B cell (primary cell): ENCODE measurements at places on chromosomes 2 and 18. TPM values are rescaled to one million over a fixed set of nuclear protein-coding genes. Genes with fewer than 3 reads are reported as not detected.

- DNase-seq = no peak
These were observed 74.7 kb upstream of the KCNJ3 start for GRCh38 chr2:154623819-154624218.

DNA sequence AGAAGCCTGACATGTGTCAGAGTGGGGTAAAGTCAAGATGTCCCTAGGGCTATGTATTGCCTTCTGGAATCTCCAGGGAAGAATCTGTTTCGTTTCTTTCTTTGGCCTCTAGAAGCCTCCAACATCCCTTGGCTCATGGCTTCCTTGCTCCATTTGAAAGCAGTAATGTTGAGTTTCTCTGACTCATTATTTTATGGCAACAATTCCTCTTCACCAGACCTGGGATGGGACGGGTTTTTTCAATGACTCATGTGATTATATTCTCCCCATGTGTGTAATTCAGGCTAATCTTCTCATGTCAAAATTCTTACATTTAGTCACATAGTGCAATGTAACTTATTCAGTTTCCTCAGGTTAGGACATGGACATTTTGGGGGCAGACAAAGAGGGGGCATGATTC is 1038.6 kb downstream of the CBLN2 start:
- no peak for DNase-seq

The IL1R2 gene
- total RNA-seq = not detected in 2 replicates

GRCh38 chr18:79487183-79487800 is 91.6 kb downstream of the NFATC1 start:
- DNase-seq = no peak

The PIEZO2 gene
- total RNA-seq = not detected in 2 replicates

The MAP3K19 gene
- total RNA-seq = not detected in 2 replicates

- DNase-seq = no peak
These were observed 39.4 kb downstream of the KCMF1 start for GRCh38 chr2:85010404-85010803.

GRCh38 chr2:26691881-26692278 is 642 bp upstream of the KCNK3 start:
- no peak for DNase-seq

DNA sequence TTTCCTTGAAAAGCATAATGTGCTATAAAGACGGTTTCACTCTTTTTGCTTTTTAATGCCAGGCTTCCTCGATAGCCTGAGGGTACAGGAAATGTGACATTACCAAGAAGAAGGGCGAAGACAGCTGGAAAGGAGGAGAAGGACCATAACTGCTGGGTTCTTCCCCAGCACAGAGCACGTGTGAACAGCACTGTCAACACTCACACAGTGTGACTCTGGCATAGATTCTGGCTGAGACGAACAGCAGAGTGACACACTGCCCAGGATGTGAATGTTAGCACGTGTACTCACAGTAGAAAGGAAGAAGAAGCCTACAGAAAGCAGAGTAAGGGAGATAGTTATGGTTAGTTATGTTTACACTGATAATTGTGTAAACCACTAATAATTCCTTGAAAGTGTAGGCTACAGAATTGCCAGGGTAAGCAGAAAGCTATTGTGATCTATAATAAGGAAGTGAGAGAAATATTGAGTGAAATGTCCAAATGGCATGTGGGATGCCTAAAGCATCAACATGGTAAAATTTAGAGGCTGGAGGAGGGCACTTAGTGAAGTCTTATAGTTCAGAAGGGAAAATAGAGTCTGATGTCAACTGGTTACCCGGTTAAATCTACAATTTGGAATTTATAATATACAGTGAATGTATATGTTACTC is 198.2 kb downstream of the DLGAP1 start:
- DNase-seq = no peak

The USP40 gene
- total RNA-seq = 37.0 and 42.6 TPM in 2 replicates

DNA sequence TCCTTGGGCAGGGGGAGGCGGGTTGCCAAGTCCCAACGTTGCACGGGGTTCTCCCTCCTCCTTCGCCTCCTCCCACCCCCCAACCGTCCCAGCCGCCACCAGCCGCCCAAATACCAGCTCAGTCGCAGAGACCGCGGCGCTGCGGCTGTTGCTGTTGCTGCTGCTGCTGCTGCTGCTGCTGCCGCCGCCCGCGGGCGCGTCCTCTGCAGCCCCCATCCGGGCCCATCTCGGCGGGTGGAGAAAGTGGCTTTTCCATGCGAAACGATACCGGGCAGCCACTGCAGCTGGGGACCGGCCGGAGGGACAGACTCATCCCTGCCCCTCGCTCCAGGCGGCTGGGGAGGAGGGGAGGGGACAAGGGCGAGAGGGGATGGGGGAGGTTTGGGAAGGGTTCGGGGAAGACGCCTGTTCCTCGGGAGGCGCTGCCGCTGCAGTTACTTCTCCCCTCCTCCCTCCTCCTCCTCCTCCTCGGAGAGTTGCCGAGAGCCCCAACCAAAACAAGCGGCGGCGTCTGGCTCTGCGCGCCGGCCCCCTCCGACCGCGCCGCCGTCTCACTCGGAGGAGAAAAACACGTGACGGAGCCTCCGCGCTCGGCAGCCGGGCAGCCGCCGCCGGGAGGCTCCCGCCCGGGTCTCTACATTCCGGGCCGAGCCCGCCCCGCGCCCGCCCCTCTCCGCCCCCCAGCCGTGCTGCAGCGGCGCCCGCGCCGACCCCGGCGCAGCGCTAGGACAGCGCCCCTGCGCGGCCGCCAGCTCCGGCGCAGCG is at the start of gene IRS1:
IRS1 (minus strand) TSS at position 610 of the 765 bp plus-strand sequence. CDS start 1,082 bp downstream, outside the sequence.
- peak; percentile 81 for DNase-seq

DNA sequence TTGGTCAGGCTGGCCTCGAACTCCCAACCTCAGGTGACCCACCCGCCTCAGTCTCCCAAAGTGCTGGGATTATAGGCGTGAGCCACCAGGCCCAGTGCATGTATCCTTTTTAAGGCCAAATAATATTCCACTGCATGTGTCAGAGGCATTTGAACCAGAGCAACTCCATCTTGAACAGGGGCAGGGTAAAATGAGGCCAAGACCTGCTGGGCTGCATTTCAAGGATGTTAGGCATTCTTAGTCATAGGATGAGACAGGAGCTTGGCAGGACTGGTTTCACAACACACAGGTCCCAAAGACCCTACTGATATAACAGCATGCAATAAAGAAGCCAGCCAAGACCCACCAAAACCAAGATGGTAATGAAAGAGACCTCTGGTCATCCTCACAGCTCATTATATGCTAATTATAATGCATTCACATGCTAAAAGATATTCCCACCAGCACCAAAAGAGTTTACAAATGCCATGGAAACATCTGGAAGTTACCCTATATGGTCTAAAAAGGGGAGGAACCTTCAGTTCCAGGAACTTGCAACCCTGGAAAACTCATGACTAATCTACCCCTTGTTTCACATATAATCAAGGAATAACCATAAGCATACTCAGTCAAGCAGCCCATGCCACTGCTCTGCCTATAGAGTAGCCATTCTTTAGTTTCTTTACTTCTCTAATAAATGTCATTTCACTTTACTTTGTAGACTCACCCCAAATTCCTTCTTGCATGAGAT is 204.6 kb downstream of the RAB3GAP1 start:
- DNase-seq = no peak

The MYO5B gene
- 0.24 and 0.30 TPM in 2 replicates for total RNA-seq

- DNase-seq = no peak
These were observed 11.6 kb downstream of the BMPR2 start for GRCh38 chr2:202387608-202388342.
